Uterus (tissue), 4 donors: ENCODE measurements at places on chromosomes 7 and 10. TPM values are rescaled to one million over a fixed set of nuclear protein-coding genes. Genes with fewer than 3 reads are reported as not detected.
A peak's percentile ranks its signal among the peaks of the same experiment; 100 is the strongest.

GRCh38 chr10:85600744-85601081 is 765.9 kb downstream of the GRID1 start:
- DNase-seq: no peak
- no peaks in the 10 kb centered on the region for H3K27me3 ChIP-seq
- no peak overlapping the region for H3K27ac ChIP-seq
- H3K36me3 ChIP-seq: no peaks in the 10 kb centered on the region

DNA sequence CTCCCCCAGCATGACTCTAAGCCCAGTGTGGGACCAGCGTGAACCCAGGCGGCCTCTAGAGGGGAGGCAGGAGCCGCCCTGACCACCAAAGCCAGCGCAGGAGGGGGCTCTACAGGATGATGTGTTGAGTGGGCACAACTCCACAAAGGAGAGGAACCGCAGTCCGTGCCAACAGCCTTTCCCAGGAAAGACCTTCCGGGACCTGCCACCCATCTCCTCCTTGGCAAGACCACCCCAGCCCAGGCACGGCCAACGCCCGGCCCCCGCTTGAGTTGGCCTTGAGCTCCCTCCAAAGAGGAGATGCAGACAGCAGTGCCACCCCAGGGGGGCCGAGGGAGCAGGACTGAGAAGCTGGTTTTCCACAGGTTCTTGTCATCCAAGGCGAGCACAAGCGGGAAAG is 38.9 kb downstream of the PTPRN2 start:
- no peaks in the 10 kb centered on the region for H3K36me3 ChIP-seq
- H3K4me3 ChIP-seq: no peak overlapping the region
- no peak overlapping the region for H3K27ac ChIP-seq
- no peaks in the 10 kb centered on the region for H3K4me1 ChIP-seq

GRCh38 chr10:11276449-11276990 is 258.8 kb downstream of the CELF2 start:
- H3K4me1 ChIP-seq: no peaks in the 10 kb centered on the region
- H3K27me3 ChIP-seq: no peaks in the 10 kb centered on the region
- DNase-seq: no peak
- H3K4me3 ChIP-seq: no peak overlapping the region
- H3K27ac ChIP-seq: no peak overlapping the region

SFRP4 gene
- 64.4 TPM for total RNA-seq

- H3K4me1 ChIP-seq: no peaks in the 10 kb centered on the region
- H3K36me3 ChIP-seq: no peaks in the 10 kb centered on the region
- DNase-seq: peak; percentile 42
- no peaks in the 10 kb centered on the region for H3K27me3 ChIP-seq
- no peak overlapping the region for H3K4me3 ChIP-seq
Observed at GRCh38 chr7:2701832-2702593, 14.0 kb downstream of the AMZ1 start.

DNA sequence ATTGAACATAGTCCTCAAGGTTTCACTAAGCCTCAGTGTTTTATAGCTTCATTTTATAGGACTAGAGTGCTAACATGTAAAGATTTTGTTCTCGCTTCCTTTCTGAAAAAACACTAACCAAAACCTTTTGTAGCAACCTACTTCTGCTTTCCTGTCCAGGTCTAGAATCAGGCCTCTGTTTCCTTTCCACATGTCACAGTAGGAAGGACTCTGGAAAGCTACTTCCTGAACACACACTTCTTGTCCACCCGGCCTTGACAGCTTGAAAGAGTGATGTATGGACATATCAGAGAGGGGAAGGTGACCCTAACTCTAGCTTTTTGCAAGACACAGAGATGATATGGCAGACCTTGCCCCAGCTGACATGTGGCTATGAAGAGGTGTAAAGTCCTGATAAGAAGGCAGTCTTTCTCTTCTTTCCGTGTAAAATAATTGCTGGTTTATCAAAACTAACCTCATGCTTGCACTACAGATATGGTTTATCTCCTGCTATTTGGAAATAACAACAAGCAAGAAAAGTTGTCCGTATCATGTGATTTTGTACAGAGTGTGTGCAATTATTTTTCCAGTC is 175.4 kb downstream of the SKAP2 start:
- H3K27ac ChIP-seq: no peak overlapping the region
- H3K4me3 ChIP-seq: no peak overlapping the region
- DNase-seq: no peak
- no peaks in the 10 kb centered on the region for H3K27me3 ChIP-seq

NUTM2D gene
- total RNA-seq: 5.9 TPM

CPA2 gene
- total RNA-seq: 1.2 TPM

SLC13A1 gene
- total RNA-seq: not detected

CHN2 gene
- total RNA-seq: 22.9 TPM
